ENCODE measurements at places on chromosomes 11 and 22. TPM values are rescaled to one million over a fixed set of nuclear protein-coding genes. Genes with fewer than 3 reads are reported as not detected.

Gene PANX3
- not detected for total RNA-seq

Gene VPREB1
- not detected for total RNA-seq

Gene P2RY6
- total RNA-seq, result not detected

Gene PLAAT4
- 269 TPM for total RNA-seq

Gene KRTAP5-9
- total RNA-seq, result not detected

GRCh38 chr22:35229865-35230264 is 27.4 kb upstream of the HMGXB4 start:
- DNase-seq, result no peak

Data from Calu3 (cell line).